ENCODE measurements at places on chromosomes 1 and 21. TPM values are rescaled to one million over a fixed set of nuclear protein-coding genes. Genes with fewer than 3 reads are reported as not detected.

DNA sequence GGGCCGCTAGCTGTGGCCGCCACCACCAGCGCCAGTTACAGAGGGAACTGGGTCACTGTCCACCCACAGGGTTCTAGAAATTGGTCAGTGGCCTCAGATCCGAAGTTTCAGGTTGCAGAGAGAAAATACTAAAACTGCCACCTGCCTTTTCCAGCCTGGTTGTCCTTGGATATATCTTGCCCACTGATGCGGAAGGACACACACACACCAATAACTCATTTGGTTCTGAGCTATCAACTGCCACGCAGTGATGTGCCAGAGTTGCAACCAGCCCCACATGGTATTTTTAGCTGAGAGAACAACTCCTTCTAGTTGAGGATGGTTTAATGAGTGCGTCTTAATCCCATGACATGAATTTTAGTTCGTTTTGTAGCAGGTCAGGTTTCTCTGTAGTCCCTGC lies 68.1 kb downstream of the SH3BGR start:
- H3K27ac ChIP-seq, result no peak overlapping the region
- no peak for DNase-seq
- H3K36me3 ChIP-seq, result no peaks in the 10 kb centered on the region
- peaks cover 2% of the 10 kb centered on the region for H3K4me1 ChIP-seq

DNA sequence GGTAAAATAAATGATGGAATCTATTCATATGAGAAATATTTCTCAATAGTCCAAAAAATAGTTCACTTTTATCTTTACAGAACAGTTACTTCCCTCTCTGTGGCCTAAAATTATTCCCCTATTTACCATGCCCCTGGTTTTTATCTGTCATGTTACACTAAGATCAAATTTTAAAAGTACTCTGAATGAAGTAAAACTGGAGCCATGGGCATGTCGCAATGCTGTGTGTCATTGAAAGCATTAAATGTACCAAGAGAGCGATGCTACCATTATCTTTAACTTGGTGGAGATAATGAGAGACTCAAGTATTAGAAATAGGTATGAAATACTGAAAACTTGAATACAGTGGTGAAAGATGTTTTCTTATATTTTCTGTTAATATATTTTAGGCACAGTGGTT lies 146.2 kb downstream of the KCNT2 start:
- no peaks in the 10 kb centered on the region for H3K36me3 ChIP-seq
- H3K4me3 ChIP-seq, result no peak overlapping the region
- DNase-seq, result no peak
- H3K27me3 ChIP-seq, result no peaks in the 10 kb centered on the region
- H3K4me1 ChIP-seq, result no peaks in the 10 kb centered on the region
- no peak overlapping the region for H3K27ac ChIP-seq

DNA sequence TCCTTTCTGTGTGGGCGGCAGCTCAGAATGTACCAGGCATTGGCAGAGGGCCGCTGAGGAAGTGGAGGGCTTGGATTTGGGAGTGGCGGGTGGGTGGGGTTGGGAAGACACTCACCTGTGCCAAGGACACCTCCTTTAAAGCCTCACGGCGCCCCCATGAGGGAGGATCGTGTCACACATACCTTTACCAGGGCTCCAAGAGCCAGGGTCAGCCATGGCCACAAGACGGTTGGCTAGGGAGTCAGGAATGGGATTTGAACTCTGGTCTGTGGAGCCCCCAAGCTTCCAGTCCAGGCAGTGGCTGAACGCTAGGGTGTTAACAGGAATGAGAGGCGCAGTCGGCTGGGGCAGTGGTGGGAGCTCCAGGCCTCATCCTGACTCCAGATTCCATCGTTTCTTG lies 4.6 kb downstream of the NBL1 start:
- peaks cover 38% of the 10 kb centered on the region for H3K4me1 ChIP-seq
- H3K36me3 ChIP-seq, result peaks cover 2% of the 10 kb centered on the region
- peak; percentile 37 for DNase-seq
- no peak overlapping the region for H3K4me3 ChIP-seq
- no peak overlapping the region for H3K27ac ChIP-seq
- no peaks in the 10 kb centered on the region for H3K27me3 ChIP-seq

GRCh38 chr1:206929524-206929923 lies 7.8 kb upstream of the FCMR start:
- H3K27ac ChIP-seq, result peak overlapping the region; percentile 93
- no peak overlapping the region for H3K4me3 ChIP-seq
- no peaks in the 10 kb centered on the region for H3K27me3 ChIP-seq
- no peaks in the 10 kb centered on the region for H3K36me3 ChIP-seq
- peaks cover 44% of the 10 kb centered on the region for H3K4me1 ChIP-seq

- no peak for DNase-seq
- no peaks in the 10 kb centered on the region for H3K4me1 ChIP-seq
- no peak overlapping the region for H3K27ac ChIP-seq
- H3K36me3 ChIP-seq, result peaks cover 68% of the 10 kb centered on the region
These were observed 71.7 kb downstream of the UBR4 start for GRCh38 chr1:19138331-19138730.

NHLH2 gene
- not detected for total RNA-seq

Measured in activated CD4-positive, alpha-beta memory T cell treated with anti-CD3 and anti-CD28 coated beads for 36 hours (primary cell).